ENCODE measurements at places on chromosomes 1 and 21. TPM values are rescaled to one million over a fixed set of nuclear protein-coding genes. Genes with fewer than 3 reads are reported as not detected.
A peak's percentile ranks its signal among the peaks of the same experiment; 100 is the strongest.

The C1QB gene
- total RNA-seq: 21.8 TPM

The CCDC27 gene
- not detected for total RNA-seq

The OLFML2B gene
- 5.2 TPM for total RNA-seq

The C1orf87 gene
- not detected for total RNA-seq

The CDC42BPA gene
- 13.8 TPM for total RNA-seq

The RYR2 gene
- 1.2 TPM for total RNA-seq

- H3K27ac ChIP-seq: peak overlapping the region; percentile 85
- DNase-seq: no peak
- H3K4me1 ChIP-seq: peaks cover 85% of the 10 kb centered on the region
- H3K27me3 ChIP-seq: no peaks in the 10 kb centered on the region
- no peaks in the 10 kb centered on the region for H3K36me3 ChIP-seq
Observed at GRCh38 chr1:109389638-109390341, 7.9 kb downstream of the SORT1 start.

GRCh38 chr1:98221923-98222322 is 301.1 kb upstream of the DPYD start:
- no peak for DNase-seq
- no peak overlapping the region for H3K27ac ChIP-seq
- H3K4me1 ChIP-seq: no peaks in the 10 kb centered on the region
- H3K4me3 ChIP-seq: no peak overlapping the region
- H3K36me3 ChIP-seq: no peaks in the 10 kb centered on the region
- H3K27me3 ChIP-seq: no peaks in the 10 kb centered on the region

DNA sequence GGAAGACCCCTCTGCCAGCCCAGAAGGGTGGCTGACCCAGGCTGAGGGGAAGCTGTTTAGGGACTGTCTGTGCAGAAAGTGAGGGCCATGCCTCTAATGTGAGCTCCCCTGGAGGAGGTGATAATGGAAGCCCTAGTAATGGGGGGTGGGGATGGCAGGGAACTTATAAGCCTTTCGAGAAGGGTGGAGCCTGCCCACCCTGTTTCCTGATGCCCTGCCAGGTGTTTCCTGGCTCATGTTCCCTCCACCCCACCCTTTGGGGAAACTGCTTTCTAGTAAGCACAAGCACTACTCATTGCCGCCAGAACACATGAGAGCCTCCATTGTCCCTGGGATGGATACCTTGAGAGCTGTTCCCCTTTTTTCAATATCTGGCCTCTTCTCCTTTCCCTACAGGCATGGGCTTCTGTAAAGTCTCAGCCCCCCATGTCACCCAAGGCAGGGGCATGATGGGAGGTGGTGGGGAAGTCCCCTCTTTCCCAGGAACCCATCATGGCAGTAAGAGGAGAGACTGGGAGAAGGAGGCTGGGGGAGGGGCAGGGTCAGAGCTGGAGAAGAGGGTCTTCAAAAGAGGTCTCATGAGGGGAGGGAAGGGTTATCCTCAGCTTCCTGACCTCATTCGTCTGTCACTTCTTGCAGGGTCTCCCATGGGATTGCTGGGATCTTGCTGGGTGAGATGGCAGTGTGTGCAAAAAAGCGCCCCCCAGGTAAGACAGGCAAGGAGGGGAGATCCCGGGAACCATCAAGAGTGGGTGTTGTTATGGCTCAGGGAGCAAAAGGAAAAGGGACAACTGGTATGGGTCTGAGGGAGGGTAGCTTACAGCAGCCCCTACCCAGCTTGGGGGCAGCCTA is 2.4 kb downstream of the ATP8B2 start:
- peaks cover 19% of the 10 kb centered on the region for H3K36me3 ChIP-seq
- no peak for DNase-seq
- H3K4me1 ChIP-seq: peaks cover 55% of the 10 kb centered on the region
- peak overlapping the region; percentile 93 for H3K27ac ChIP-seq

DNA sequence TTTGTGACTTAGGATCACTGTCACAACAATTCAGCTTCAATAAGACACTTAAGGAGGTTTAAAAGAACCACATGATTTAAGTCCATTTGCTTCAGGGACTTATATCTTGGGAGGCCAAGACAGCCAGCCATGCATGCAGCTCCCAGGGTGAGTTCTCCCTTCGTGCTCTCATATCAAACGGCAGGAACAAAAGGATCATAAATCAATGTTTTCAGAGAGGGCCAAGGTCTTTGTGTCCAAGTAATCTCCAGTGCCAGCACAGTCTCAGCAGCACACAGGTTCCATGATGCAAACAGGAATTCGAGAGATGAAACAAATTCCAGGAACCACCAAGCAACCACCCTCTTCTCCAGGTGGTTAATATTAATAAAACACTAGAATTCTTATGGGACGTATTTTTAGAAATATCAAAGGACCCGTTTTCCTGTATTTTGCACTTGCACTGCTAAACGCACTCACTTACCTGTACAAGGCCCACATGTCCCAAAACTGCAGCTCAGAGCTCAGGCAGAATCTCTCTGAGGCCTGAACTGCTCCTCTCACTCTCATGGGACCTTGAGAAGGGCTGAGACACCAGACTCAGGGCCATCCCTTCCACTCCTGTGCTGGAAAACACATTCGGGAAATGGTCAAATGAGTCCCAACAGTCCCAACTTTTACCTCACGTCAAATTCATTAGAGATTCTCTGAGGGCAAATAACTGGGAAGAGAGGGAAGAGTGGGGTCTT is 100.0 kb upstream of the RAB4A start:
- no peak for DNase-seq
- H3K4me3 ChIP-seq: no peak overlapping the region
- H3K27me3 ChIP-seq: no peaks in the 10 kb centered on the region
- H3K36me3 ChIP-seq: no peaks in the 10 kb centered on the region
- H3K4me1 ChIP-seq: no peaks in the 10 kb centered on the region
- no peak overlapping the region for H3K27ac ChIP-seq

DNA sequence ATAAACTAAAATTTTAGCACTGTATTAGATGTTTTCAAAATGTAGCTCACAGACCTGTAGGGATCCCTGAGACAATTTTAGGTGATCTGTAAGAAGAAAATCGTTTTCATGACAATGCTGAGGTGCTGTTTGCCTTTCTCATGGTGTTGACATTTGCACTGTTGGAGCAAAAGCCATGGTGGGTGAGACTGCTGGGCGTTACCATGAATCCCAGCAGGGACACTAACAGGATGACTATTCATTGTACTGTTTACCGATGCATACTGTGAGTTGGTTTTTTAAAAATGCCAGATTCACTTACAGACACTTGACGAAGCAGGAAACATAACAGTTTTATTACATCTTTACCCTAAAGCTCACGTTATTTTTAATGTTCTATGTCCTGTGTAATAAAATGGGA is 468.5 kb downstream of the PCP4 start:
- H3K4me1 ChIP-seq: no peaks in the 10 kb centered on the region
- H3K27ac ChIP-seq: no peak overlapping the region
- no peaks in the 10 kb centered on the region for H3K36me3 ChIP-seq
- no peaks in the 10 kb centered on the region for H3K27me3 ChIP-seq
- no peak overlapping the region for H3K4me3 ChIP-seq

- no peaks in the 10 kb centered on the region for H3K27me3 ChIP-seq
- no peaks in the 10 kb centered on the region for H3K4me1 ChIP-seq
- H3K36me3 ChIP-seq: no peaks in the 10 kb centered on the region
- no peak overlapping the region for H3K27ac ChIP-seq
Observed at GRCh38 chr1:208688656-208689315, 444.6 kb upstream of the PLXNA2 start.

GRCh38 chr1:31618916-31619846 is 1.7 kb downstream of the HCRTR1 start:
- H3K27me3 ChIP-seq: peaks cover 33% of the 10 kb centered on the region
- peaks cover 13% of the 10 kb centered on the region for H3K4me1 ChIP-seq
- peak; percentile 68 for DNase-seq
- H3K36me3 ChIP-seq: no peaks in the 10 kb centered on the region

GRCh38 chr1:108600504-108600903 is 40.6 kb downstream of the EEIG2 start:
- DNase-seq: no peak
- H3K36me3 ChIP-seq: no peaks in the 10 kb centered on the region
- H3K27me3 ChIP-seq: no peaks in the 10 kb centered on the region
- H3K4me1 ChIP-seq: peaks cover 13% of the 10 kb centered on the region
- H3K4me3 ChIP-seq: no peak overlapping the region

DNA sequence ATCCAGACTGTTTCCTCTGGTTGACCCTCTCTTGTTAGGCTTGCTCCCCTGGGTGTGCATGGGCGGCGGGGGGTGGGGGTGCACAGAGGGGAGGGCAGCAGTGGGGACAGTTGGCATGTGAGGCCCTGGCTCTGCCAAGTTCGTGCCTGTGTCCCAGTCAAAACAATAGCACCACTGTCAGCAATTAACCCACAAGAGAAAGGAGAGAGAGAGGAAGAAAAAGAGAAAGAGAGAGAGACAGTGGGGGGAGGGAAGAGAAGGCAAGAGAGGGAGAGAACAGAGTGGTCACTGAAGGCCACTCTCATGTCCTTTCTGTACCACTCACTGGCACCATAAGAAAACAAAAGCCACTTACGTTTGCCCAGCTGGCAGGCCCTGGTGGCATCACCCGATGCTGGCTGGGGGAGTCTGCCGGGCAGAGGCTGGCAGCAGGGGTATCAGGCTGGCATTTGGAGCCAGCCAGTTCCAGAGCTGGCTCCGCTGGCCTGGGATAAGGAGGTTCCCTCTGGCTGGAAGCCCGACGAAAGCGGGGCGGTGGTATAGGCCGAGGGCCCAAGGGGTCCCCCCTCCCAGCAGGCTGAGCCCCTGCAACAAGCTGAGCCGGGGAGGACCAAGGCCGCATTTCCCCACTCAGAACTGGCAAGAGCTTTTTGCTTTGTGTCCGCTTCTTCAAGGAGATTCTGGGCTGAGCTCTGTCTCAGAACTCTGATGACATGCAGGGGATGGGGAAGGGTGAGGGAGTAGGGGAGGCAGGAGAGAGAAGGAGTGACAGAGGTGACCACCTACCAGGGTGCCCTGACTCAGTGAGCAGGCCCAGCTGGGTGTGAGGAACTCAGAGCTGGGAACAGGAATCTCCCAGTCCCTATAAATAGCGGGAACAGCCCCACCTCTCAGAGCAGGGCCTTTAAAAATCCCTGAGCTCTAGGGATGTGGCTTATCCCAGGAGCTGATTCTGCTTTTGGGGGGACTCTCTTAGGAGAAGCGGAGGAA is 27.9 kb downstream of the PIK3C2B start:
- peaks cover 64% of the 10 kb centered on the region for H3K4me1 ChIP-seq
- H3K27me3 ChIP-seq: no peaks in the 10 kb centered on the region
- no peak for DNase-seq
- peaks cover 35% of the 10 kb centered on the region for H3K36me3 ChIP-seq
- H3K27ac ChIP-seq: peak overlapping the region; percentile 78

- H3K27ac ChIP-seq: no peak overlapping the region
- H3K4me3 ChIP-seq: no peak overlapping the region
- no peaks in the 10 kb centered on the region for H3K36me3 ChIP-seq
Observed at GRCh38 chr1:19837866-19838265, 22.8 kb upstream of the RNF186 start.

GRCh38 chr1:61828805-61829204 is 86.5 kb downstream of the PATJ start:
- H3K4me1 ChIP-seq: no peaks in the 10 kb centered on the region
- H3K36me3 ChIP-seq: peaks cover 46% of the 10 kb centered on the region
- no peak for DNase-seq
- no peaks in the 10 kb centered on the region for H3K27me3 ChIP-seq
- H3K4me3 ChIP-seq: no peak overlapping the region

DNA sequence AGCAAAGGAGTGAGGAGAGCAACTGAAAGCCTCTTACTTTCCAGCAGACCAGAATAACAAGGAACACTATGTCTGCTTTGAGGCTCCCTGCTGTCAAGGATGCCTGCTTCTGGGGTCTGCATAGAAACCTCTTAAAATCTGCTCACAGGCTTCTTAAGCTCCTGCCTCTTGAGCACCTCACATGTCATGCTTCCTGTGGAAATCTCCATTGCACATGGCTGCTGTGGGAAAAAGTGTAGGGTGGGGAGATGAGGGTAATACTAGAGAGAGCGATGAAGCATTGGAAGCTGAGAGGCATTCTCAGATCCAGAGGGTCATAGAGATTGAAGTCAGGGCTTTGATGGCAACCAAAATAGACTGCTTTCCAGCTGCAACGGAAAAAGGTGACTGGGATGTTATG is 6.2 kb upstream of the HLX start:
- H3K27ac ChIP-seq: no peak overlapping the region
- no peak overlapping the region for H3K4me3 ChIP-seq
- peaks cover 19% of the 10 kb centered on the region for H3K27me3 ChIP-seq
- H3K36me3 ChIP-seq: no peaks in the 10 kb centered on the region
- peaks cover 11% of the 10 kb centered on the region for H3K4me1 ChIP-seq
- no peak for DNase-seq

DNA sequence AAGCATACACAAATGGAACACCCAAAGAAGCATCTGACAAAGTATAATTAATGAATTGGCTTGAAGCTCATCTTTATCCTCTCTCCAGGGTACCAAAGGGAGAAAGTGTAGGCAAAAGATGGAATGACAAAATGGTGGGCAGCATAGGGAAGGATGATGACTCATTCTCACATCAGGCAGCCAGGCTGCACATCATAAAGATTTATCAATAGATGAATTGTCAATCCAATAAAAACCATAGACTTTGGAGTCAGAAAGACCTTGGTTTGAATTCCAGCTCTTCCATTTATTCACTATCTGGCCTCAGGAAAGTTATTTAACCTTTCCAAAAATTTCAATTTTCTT is 138.5 kb downstream of the TNR start:
- DNase-seq: no peak
- no peaks in the 10 kb centered on the region for H3K27me3 ChIP-seq
- H3K4me1 ChIP-seq: no peaks in the 10 kb centered on the region
- H3K4me3 ChIP-seq: no peak overlapping the region

DNA sequence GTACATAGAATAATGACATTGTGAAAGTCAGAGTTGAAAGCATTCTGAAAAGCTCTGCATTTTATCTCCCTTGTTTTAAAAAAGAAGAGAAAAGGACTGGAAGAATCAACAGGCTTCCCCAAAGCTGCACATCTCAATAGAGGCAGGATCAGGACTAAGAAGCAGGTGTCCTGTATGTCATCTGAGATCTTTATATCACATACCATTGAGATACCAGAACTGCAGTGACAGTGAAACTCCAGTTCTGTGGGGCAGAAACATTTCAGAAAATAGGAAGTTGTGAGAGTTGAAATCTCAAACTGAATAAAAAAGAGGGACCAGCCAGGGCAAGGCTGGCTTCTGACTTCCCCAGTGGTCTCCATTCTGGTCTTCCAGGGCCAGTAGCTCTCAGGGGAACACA is 33.0 kb upstream of the SH2D1B start:
- no peaks in the 10 kb centered on the region for H3K36me3 ChIP-seq
- H3K4me3 ChIP-seq: no peak overlapping the region
- no peak overlapping the region for H3K27ac ChIP-seq
- no peak for DNase-seq
